ENCODE measurements at places on chromosomes 2 and 18.

DNA sequence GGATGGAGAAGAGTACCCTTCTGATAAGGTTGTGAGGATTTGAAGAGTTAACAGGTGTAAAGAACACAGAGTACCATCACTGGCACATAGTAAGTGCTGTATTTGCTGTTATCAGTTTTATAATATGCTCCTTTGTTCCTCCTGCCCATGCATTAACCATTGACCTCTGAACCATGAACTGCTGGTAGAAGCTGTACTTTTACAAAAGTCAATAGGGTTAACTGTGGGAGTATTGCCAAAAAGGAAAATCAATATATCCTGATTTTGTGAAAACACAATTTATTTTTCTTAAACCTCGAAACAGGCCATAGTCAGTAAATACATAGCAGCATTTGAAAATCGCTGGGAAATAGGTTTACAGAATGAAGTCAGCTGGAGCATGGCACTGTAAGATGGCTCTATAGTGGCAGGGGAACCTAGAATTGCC lies 18.9 kb upstream of the ACAA2 start:
- no peak for DNase-seq

DNA sequence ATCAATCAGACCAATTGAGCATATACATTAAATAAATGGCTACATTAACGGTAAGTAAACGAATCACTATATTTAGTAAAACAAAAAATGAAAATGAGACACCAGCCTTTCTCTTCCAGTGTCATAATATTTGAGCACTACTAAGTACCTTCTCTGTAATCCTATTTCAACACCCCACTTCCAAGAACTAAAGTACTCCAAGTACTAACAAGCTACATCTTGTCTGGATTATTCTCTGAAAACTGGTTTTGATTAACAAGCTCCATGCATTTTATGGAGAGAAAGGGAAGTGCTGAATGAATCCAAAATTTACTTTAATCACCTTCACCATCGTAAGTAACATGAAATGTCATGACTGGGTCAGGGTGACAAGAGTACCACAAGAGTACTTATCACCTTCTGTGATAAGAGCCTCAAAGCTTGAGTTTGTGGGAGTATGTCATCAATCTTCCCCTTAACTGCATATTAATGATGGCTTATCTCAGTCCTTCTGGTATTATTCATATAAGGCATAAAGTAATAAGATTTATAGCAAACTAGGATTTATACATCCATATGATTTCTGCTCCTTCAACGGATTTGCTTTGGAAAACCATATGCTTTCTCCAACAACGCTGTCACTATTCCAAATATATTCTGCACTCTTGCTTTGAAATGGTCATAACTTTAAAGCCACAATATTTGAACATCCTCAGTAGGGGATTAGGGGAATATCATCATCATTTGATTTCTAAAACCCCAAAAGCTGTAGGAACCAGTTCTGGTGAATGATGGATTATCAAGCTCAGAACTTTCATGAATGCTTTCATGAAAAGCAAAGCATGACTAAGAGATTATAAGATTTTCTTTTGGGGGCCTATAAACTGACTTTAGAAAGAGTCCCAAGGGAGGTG lies 127.0 kb downstream of the ANTXR1 start:
- DNase-seq: no peak

DNA sequence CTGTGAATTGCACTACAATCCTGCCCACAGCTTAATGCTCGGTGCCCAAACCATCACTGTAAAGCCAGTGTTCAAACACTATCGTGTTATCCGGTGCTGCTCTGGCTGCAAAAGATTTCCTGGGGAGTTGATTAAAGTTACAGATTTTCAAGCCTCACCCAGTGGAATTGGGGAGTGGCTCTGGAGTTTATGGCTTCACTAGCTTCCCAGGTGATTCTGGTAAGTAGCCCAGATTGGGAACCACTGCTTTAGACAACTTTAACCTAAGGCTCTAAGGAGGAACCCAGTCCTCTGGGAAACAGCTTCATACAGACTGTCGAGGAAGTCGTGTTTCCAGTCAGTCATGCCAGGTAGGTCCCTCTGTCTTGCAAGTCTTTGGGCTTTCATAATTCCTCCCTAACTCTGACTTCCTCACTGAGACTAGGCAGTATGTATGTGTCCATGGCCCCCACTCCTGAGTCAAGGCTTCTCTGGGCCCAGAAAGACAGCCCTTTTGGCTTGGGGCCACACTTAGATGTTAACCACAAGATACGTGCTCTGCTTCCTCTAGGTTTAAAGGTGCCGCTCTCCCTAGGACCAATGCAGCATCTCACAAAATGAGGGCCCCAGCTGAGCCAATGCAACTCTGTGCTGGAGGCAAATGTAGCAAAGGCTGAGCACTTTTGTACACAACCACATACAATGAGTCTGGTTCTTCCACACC lies 299.7 kb downstream of the PRKCE start:
- DNase-seq: no peak

- DNase-seq: no peak
Observed at GRCh38 chr2:174492963-174493431, 6.2 kb upstream of the GPR155 start.

- peak; percentile 77 for DNase-seq
Observed at GRCh38 chr2:209368914-209369313, 54.9 kb upstream of the MAP2 start.

- DNase-seq: no peak
Observed at GRCh38 chr2:39290433-39290832, 46.7 kb upstream of the CDKL4 start.

DNA sequence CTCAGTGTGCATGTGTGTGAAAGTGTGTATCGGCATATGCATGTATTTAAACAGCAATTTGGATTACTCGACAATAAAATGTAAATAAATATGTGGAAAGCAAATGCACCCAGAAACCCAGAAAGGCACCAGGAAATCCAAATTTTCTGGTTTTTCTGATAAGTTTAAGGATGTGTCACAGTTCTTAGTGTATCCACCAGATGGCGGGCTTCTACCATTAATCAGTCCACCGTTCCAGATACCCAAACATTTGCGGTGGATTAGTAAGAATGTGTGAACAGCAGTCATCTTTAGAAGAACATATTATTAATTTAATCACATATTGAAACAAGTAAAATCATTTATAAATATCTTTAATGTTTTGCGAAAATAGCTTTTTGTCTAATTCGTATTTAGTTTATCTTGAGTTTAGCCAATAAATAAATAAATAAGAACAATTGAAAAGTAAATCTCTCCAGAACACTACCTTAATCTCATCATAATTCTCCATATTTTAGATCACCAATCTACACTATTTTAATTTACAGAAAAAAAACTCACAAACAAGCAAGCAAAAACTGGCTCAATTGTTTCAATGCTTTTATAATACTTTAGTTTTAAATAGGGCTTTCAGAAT lies 298.9 kb downstream of the DSEL start:
- DNase-seq: peak; percentile 51

DNA sequence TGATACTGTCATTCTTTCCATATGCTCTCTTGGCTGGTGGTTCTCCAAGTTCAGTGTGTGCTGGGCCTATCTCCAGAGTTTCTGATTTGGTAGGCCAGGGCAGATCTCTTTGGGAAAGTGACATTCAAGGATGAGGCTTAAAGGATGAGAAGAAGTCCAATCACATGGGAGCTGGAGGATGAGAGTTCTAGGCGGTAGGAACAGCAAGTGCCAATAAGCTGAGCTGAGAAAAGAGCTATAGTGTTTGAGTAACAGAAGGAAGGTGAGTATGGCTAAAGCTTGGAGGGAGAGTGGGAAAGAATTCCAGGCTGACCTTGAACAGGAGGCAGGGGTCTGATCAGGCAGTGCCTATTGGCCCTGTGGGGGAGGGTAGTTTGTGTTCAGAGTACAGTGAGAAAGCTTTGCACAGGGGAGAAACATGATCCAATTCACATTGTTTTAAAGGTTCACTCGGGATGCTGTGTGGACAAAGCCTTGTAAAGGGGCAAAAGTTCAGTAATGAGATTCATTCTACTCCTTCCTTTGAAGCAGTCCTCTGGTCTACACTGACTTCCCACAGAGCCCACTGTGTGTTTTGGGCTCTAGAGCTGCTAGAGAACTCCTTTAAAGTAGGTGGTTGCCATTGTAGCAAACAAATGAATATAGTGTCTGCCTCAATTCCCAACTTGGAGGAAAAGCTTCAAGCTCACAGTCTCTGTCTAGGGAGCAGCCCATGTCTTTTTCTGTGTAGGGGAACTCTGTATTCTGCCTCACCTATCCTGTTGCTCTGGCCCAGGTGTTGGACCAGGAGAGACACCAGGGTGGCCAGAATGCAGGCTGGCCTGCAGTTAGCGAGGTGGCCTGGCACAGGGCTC lies 81.8 kb downstream of the FASTKD2 start:
- DNase-seq: no peak

DNA sequence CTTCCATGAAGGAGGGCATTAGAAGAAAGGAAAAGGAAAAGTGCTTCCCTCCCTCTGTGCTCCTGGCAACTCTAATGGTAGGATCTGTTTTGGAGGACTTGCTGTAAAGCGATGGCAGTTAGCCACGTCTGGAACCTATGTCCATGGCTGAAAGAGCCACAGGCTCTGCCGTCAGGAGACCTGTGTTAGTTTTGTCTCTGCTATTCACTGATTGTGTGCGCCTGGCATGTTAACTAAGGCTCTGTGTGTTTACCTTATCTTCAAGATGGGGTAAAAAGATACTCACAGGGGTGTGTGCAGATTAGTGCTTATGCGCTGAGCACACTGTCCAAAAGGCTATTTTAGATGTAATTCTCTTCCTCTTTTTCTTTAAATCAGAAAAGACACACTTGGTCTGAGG lies 109.8 kb upstream of the LTBP1 start:
- DNase-seq: no peak

DNA sequence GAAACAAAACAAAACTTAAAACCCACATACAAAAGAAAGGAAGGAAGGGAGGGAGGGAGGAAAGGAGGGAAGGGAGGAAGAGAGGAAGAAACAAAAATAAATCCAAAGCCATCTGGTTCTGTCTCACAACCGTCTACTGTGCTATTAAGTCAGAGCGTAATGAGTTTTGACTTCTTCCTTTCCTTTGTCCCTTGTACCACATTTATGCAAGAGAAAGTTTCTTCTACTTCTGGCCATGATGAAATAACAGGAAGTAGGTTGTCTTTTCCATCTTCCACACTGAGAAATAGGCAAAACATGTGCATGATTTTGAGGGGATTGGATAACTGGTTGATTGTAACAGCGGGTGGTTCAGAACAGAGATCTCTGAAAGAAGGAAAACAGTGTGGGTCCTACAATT lies 121.4 kb downstream of the CTAGE1 start:
- no peak for DNase-seq

DNA sequence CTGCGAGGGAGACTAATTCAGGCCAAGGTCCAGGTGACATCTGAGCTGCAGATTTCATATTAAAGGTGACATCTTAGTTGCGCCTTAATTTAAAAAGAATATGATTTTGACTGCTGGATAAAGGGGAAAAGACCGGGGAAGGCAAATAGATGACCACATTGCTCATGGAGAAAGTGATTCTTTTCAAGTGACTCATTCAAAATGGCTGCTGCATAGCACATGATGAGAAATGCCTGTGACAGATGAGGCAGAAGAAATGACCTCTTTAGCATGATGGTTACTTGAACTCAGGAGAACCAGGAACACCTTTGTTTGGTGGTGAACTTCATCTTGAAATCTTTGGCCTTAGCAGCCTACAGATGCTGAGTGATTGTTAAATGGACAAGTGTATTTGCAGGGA lies 385.8 kb upstream of the TRIB2 start:
- peak; percentile 36 for DNase-seq

Data from SJSA1 (cell line).